ENCODE measurements at places on chromosomes 11 and 22.
A peak's percentile ranks its signal among the peaks of the same experiment; 100 is the strongest.

GRCh38 chr11:2693271-2694261, 6.2 kb downstream of the KCNQ1OT1 start:
- DNase-seq = no peak

DNA sequence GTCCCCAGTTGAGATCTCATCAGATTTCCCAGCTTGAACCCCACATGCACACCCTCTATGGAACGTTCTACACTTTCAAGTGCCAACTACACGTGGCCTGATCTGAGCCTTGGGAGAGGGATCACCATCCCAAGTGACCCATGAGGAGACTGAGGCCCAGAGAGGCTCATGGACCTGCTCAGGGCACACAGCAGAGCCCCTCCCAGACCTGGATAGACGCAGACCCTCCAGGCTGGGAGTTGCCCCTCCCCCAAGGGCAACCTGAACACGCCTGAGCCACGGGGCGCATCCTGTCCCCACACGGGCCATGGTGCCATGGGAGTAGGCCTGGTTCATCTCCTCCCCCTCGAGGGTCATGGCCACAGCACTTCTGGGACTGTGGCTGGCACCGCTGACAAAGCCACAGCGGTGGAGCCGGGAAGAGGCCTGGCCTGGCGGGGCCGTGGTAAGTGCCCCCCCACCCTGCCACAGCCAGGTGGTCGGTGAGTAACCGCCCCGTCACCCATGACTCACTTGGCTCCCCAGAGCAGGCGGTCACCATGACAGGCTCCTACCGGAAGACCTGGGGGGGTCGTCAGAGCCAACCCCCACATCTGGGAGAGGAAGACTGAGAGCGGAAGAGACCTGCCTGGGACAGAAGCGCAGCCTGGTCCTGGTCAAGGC, 8.1 kb downstream of the WNT7B start:
- no peak for DNase-seq

DNA sequence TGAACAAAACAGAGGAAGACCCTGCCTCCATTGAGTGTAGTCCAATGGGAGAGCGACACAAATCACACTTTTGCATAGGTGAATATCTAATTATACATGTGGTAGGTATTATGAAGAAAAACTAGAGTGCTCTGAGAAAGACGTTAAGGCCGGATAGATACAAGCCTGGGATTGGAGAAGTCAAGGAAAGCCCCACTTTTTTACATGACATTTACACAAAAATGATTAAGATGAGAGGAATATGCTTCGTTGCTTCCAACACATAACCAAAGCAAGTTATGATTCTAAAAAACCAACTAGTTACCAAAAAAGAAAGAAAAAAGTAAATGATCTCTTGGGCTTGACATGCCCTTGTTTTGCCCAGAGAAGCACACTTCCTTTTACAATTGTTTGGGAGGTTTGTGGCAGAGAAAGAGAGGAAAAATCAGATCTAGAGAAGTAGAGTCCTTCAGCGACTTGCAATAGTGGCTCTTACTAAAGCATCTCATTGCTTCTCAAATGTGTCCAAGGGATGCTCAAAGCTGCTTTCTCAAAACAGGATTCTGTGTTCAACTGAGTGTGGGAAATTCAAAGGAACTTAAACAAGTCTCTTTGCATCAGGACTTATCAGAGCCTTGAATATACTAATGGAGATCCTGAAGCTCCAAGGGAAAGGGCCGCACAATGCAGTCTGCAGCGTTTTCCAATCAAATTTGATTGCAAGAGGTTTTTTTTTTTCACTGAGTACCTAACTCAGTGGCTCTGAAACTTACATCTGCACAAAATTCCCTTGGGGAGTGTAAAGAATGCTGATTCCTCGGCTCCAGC, 38.8 kb downstream of the FLI1 start:
- DNase-seq = no peak

DNA sequence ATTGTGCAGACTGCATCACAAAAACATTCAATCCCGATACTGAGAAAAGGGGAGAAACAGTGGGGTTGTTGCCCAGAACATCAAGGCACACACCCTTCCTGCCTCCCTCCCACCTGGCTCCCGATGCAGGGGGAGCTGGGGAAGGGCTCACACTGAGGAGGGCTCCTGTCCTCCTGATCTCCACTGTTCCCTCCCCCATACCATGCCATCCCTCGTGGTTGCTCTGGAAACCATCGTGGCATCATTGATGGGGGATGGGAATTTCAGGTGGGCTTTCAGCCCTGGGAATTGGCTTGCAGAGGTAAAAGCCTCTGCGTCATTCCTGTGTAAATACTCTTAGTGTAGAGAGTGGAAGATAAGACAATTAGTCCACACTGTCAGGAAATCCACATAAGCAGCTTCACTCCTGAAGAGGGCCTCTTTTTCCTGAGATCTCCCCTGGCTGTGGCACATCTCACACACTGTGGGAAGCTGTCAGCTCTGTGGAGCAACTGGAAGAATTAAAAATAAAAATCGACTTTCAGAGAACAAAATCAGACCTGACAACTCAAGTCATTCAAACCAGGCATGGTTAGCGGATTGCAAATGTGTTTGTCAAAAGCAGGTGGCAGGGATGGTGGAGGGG, 176.0 kb downstream of the CHST1 start:
- DNase-seq = no peak

DNA sequence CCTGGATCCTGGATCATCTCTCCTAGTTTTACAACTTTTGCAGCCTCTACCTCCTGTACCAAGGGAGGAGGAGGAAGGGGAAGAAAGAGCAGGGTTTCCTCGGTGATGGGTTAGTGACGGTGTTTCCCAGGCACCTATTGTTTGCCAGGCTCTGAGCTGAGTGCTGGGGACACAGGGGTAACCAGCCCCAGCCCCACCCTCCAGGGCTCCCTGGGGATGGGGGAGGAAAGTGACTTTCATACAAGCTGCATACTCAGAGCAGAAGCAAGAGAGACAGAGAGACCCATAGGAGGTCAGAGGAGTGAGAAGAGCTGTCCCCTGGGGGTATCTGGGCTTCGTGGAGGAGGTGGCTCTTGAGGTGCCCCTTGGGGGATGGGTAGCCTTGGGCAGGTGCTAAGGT, 89.4 kb upstream of the THY1 start:
- DNase-seq = no peak

GRCh38 chr11:118615976-118616371, 8.6 kb downstream of the PHLDB1 start:
- DNase-seq = no peak

DNA sequence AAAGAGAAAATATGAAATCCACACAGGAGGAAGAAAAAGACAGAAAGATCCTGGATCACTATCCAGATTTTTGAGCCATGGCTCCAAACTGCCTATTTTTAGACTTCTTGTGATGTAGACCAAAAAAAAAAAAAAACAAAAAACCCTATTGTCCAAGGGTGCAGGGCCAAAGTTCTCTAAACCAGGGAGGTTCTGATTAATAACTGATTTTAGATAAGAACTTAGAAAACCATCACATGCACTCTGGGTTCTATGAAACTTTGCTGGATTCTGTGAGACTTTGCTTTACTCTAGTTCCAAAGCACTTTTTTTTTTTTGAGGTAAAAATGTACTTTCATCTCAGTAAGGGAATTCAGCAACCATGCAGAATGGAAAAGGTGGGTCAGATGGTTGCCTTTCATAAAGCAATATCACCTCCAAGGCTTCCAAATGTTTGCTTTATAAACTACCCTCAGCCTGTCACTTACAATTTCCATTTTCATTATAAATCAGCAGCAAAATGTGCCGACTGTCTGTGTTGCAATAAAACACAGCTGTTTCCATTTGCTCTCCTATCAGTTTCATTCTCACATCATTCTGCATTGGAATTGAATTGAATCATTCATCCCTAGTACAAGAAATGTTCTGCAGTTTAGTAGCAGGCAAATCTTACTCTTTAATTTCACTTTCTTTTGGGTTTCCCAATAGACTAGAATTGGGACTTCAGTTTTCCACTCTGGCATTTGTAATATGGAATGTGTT, 1584.3 kb upstream of the RAG2 start:
- DNase-seq = peak; percentile 4

GRCh38 chr11:100003985-100004384, 683.1 kb upstream of the ARHGAP42 start:
- DNase-seq = no peak

DNA sequence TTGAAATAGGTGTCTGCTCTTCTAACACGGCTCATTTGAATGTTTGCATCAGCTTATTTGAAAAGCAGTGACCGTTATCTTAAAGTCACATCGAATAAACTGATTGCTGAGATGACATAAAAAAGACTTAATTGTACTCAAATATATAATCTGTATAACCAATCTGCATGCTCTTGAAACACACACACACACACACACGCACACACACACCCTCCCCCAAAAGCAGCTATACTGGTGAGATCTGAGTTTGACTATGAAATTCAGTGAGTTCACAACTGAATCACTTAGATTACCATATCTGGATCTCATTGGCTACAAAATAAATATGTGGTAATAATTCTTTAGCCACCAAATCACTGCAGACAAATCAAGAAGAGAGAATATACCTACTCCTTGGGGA, 3.8 kb upstream of the IFTAP start:
- DNase-seq = no peak

DNA sequence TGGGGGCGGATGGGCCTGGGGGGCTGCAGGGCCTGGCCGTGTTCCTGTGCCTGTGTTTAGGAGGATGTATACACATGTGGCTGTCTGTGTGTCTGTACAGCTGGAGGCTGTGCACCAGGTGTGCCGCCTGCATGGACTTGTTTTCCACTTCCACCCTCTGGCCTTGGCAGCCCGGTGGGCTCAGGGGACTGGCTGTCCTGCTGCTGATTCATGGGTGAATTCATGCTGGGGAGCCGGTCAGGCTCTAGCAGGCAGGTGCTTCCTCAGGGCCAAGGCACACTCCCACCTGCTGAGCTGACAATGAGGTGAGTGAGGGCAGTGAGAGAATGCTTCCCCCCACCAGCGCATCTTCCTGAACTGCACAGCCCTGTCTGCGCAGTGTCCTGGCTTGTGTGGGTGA, 88.4 kb downstream of the CCDC81 start:
- no peak for DNase-seq

DNA sequence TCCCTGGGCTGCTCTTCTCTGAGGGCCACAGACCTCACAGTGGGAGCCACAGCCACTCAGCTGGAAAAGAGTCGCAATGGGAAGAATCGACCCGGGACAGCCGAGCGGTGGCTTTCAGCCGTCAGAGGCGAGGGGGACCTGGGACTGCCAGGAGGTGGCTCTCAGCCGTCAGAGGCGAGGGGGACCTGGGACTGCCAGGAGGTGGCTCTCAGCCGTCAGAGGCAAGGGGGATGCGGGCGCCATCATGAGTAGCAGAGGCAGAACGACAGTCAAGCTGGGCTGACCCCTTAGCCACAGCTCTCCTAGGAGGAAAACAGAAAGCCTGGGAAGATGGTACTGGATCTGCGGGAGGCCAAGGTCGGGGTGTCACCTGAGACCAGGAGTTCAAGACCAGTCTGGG, 14.9 kb upstream of the MUC2 start:
- no peak for DNase-seq

- DNase-seq = peak; percentile 48
These were observed at the start of gene SPECC1L for GRCh38 chr22:24270556-24271385. Gene SPECC1L (plus strand): TSS chr22:24270831. CDS start chr22:24302232, 31,401 bp downstream.

GRCh38 chr11:100752371-100753171, 65.5 kb downstream of the ARHGAP42 start:
- DNase-seq = no peak

- no peak for DNase-seq
These were observed 20.5 kb downstream of the KCNJ5 start for GRCh38 chr11:128911701-128912100.

GRCh38 chr22:40512426-40513136, 123.9 kb downstream of the MRTFA start:
- DNase-seq = peak; percentile 99

DNA sequence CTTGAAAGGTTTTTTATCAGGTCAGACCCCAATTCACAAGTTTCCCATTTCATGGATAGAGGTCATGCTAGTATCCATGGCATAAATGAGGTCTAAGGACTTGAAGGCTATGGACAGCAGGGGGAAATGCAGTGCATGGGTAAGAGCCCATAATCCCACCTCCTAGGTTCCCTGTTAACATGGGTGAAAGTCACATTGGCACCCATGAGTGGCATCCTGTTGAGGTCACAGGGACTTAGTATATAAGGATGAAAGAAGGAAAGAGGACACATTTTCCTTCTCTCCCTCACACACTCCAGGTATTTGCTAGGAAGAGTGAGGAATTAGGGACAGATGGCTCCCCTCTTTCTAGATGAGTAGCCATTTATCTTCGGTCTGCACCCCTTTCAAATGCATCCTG, 9.4 kb upstream of the GLYAT start:
- no peak for DNase-seq

DNA sequence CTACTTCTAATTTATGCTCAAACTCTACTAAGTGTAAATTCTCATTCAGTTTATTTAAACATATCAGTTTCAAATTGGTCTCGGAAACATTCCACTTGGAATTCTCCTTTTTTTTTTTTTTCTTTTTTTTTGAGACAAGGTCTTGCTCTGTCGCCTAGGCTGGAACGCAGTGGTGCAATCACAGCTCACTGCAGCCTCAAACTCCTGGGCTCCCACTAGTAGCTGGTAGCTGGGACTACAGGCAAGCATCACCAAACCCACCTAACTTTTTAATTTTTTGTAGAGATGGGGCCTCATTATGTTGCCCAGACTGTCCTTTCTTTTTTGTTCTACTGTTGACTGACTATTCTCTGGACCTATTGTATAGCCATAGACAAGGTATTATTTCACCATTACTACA, 33.3 kb upstream of the CCDC81 start:
- DNase-seq = no peak

DNA sequence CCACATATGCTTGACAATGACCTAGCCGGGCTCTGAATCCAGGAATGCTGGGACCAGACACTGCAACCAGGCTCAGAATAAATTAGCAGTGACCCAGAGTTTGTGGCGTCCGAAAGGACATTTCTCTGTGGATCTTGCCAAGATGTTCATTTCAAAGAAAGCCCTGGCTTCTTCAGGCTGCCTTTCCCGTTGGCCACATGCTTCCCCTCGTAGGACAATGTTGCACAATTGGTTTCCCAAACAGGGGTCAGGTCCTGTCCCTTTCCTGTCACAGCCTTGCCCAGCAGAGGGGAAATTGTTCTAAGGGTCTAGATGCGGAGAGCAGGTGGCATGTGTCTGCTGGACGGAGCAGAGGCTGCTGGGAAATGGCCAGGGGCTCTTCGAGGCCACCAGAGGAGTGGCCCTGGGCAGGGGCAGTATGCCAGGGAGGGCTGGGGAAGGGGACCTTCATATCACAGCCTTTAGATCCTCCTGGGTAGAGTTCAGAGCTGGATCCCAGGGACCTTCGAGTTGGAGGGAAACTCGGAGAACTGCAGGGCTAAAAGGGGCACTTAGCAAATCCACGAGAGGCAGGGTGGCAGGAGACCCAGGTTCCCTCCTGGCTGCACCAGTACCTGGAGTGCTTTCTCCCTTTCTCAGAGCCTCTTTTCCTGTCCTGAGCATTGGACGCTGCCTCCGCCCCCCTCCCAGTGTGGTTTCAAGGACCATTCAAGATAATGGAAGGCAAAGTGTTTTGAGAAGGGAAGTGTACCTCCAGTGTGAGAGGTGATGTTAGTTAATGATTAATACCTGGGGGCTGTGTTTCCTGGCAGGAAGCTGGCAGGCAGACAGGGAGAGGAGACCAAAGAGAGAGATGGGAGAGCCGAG, 42.3 kb downstream of the C11orf96 start:
- no peak for DNase-seq
